ENCODE measurements at places on chromosomes 1 and 21.

- no peak for DNase-seq
These were observed 43.8 kb downstream of the KIRREL1 start for GRCh38 chr1:158037008-158037865.

DNA sequence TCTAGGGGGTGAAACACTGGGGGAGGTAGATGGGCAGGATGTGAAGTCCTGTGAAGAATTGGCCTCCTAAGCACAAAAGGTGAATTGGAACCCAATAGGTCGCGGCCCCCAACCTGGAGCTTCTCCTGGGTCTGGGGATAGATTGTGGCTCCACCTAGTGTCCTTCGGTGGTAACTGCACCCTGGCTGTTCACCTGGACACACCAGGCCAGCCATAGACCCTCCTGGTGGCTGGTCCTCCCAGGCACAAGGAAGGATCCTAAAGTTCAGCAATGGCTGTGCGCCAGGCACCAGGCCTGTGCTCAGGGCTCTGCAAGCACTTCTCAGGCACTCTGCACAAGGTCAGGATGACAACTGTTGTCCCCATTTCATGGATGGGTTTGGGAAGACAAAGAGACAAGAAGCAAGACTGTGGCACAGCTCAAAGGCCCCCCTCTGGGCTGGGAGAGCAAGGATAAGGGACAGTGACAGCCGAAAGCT lies 13.5 kb downstream of the ESPN start:
- DNase-seq = peak; percentile 37

DNA sequence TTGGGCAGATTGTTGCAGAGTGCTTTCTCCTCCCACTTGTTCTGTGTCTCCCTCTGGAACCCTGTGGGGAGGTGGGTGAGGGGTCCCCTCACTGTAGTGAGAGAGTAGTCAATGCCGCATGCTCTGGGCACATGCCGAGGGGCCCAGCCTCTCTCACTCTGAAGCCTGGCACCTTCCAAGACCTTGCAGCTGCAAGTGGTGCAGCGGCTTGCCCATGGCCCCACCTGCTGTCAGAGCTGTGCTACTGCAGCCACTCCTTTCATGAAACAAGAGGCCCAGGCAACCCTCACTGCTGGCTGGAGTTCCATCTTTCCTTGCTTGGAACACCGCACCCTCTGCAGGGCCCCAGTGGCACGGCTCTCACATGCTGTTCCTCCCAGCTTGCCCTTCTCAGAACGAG lies 58.4 kb upstream of the COL6A1 start:
- DNase-seq = peak; percentile 31

DNA sequence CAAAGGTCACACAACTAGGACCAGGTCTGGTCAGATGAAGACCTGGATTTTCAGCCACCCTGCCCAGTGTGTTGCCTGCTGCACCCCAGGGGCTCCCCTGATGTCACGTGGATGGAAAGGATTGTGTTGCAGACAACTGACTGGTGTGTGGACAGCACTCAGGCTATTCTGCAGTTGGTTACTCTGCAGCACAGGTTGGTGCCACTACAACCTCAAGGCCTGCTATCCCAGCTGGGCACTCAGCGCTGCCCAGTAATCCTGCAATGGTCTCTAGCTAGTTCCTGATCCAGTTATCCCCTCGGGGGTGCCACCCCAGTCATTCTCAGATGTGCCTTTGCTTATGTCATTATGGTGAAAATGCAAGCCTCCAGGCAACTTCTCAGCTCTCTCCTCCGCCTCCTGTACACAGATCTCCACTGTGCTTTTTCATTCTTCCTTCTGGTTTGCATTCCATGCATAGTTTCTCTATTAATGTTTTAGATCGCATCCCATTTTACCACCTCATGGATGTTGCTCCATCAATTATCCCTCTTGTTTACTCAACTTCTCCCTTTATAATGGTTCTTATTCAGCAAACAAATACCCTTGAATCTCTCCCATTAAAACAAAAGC lies 503.2 kb upstream of the CAMK1G start:
- no peak for DNase-seq
